Parietal lobe (tissue), 2 donors: ENCODE measurements at places on chromosomes 1 and 21. TPM values are rescaled to one million over a fixed set of nuclear protein-coding genes. Genes with fewer than 3 reads are reported as not detected.

Gene TRIM67
- total RNA-seq, result 61.7 TPM

Gene PRRX1
- total RNA-seq, result 2.2 TPM

Gene LCE1B
- total RNA-seq, result not detected

Gene EPHX1
- 9.4 TPM for total RNA-seq

Gene SPRR2G
- total RNA-seq, result not detected

Gene SPATA46
- total RNA-seq, result not detected
